GM23248 (cell line): ENCODE measurements at places on chromosomes 1 and 21. TPM values are rescaled to one million over a fixed set of nuclear protein-coding genes. Genes with fewer than 3 reads are reported as not detected.

Gene HSD3B2
- not detected in 2 replicates for total RNA-seq

Gene PRKCZ
- 0.63 and 1.4 TPM in 2 replicates for total RNA-seq

Gene GOLT1A
- total RNA-seq, result not detected in 2 replicates

Gene OR4F29
- not detected in 2 replicates for total RNA-seq

Gene CD5L
- total RNA-seq, result not detected in 2 replicates

Gene PADI1
- under 0.01 TPM in 1 of 2 replicates, not detected in the other for total RNA-seq

Gene ADCY10
- total RNA-seq, result 0.11 TPM in 1 of 2 replicates, not detected in the other

Gene CFAP107
- not detected in 2 replicates for total RNA-seq

Gene CHI3L2
- total RNA-seq, result not detected in 2 replicates

Gene SMPDL3B
- total RNA-seq, result not detected in 2 replicates

Gene KRTAP11-1
- not detected in 2 replicates for total RNA-seq

Gene IQGAP3
- 12.5 and 14.7 TPM in 2 replicates for total RNA-seq

Gene WNT9A
- 2.1 TPM in 2 replicates for total RNA-seq

Gene LCE2C
- total RNA-seq, result 3.2 TPM in 1 of 2 replicates, not detected in the other

Gene UMODL1
- total RNA-seq, result not detected in 2 replicates

Gene APCS
- not detected in 2 replicates for total RNA-seq

Gene ATP1A2
- total RNA-seq, result 0.11 and 0.13 TPM in 2 replicates

Gene SLC2A5
- 0.54 TPM in 1 of 2 replicates, not detected in the other for total RNA-seq

Gene S100A9
- not detected in 2 replicates for total RNA-seq

Gene HSPA13
- total RNA-seq, result 69.7 and 76.2 TPM in 2 replicates

Gene PLA2G2F
- not detected in 2 replicates for total RNA-seq

Gene OR6N1
- not detected in 2 replicates for total RNA-seq

Gene DCDC2B
- total RNA-seq, result not detected in 2 replicates

Gene XCL1
- not detected in 2 replicates for total RNA-seq

Gene BLACAT1
- not detected in 2 replicates for total RNA-seq

Gene CLCA4
- not detected in 2 replicates for total RNA-seq

Gene C1QB
- total RNA-seq, result not detected in 2 replicates

Gene NIBAN1
- total RNA-seq, result 34.8 and 35.5 TPM in 2 replicates

Gene PADI2
- 0.13 and 0.22 TPM in 2 replicates for total RNA-seq

Gene SLAMF9
- total RNA-seq, result not detected in 2 replicates

Gene NUDT4B
- 24.0 and 47.0 TPM in 2 replicates for total RNA-seq

Gene KRTAP21-2
- not detected in 2 replicates for total RNA-seq

Gene ERG
- total RNA-seq, result 0.76 and 6.2 TPM in 2 replicates

Gene SH3BGR
- 0.76 and 4.4 TPM in 2 replicates for total RNA-seq

Gene CELA3A
- total RNA-seq, result not detected in 2 replicates

Gene PTPN22
- total RNA-seq, result 0.51 and 0.86 TPM in 2 replicates

Gene SELENBP1
- total RNA-seq, result 3.5 and 4.0 TPM in 2 replicates

Gene GPR161
- total RNA-seq, result 9.0 and 14.2 TPM in 2 replicates

Gene GSTM5
- total RNA-seq, result 1.5 and 2.4 TPM in 2 replicates

Gene NPL
- 1.0 and 5.0 TPM in 2 replicates for total RNA-seq

Gene GCSAML
- not detected in 2 replicates for total RNA-seq

Gene CATSPERE
- total RNA-seq, result 1.0 and 1.2 TPM in 2 replicates
